ENCODE measurements at places on chromosomes 5 and 9.

DNA sequence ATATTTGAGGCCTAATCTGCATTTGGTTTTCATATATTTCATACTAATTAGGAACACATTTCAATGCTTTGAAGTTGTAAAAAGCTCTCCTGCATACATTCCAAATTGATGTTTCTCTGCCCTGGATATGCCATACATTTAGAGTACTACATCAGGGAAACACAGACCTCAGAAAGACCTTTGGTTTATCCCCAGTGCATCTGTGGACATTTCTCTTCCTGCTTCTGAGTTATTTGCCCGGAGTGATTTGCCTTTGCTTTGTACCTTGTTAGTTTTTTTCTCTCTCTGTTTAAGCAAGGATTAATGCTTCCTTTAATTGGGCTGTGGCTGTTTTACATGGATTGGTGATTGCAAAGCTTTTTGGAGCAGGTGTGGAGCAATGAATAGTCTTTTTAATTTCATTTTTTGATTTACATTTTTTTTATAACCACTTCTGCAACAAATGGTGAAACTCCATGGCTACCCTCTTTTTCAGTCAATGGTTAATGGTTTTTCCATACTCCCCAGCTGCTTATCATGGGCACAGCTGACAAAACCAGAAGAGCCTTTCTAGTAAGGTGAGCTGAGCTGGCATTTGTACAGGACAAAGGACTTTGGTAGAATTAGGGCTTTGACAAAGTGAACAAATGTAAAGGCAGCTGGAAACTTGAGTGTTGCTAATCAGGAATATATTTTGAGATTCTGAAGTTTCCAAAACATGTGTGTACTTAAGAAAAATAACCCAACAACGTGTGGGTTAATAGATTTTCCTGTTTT is 54.2 kb downstream of the ZSWIM6 start:
- no peak for DNase-seq

DNA sequence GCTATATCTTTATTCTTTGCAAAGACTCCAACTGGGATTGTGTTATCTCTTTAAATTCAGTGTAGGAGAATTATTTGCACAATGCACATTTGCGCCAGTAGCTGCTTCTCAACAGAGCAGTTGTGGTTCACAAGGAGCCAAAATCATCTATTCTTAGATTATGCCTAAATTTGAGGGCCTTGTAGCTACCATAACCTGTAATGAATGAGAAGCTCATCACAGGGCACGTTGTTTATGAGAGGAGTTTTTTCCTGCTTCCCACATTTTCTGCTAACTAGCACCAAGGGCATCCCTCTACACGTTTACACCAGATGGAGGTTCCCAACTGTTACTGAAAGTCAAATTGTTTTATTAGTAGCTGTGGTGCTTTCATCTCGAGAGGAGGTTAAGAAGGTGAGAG is 322.4 kb downstream of the TMEM161B start:
- DNase-seq: no peak

DNA sequence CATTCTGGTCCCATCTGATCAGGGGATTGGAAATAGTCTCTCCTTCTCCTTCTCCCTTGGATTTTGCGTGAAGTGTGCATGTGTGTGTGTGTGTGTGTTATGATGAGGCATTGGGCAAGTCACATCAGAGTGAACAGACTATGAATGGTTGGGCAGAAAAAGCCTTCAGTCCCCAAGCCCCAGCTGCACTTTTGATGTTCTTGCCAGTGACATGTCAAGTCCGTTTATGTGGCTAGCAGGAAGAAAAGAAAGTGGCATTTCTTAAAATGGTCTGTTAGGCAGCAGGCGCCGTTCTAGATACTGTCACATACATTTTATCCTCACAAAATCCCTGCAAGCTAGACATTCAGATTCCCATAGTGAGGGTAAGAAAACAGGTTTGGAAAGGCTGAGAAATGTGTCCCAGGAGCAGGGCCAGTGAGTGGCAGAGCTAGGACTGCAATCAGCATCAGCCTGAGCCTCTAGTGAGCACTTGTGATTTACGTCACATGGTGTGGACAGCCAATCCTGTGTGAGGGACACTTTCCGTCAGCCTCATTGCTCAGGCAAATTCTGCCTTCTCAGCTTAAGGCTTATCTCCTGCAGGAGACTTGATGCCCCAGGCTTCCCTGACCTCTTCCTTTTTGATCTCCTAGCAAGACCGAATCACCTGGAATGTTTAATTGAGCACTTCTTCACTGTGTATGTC is 60.4 kb downstream of the GLRA1 start:
- DNase-seq: no peak

GRCh38 chr5:156124708-156125107 is 202.3 kb upstream of the SGCD start:
- DNase-seq: no peak

DNA sequence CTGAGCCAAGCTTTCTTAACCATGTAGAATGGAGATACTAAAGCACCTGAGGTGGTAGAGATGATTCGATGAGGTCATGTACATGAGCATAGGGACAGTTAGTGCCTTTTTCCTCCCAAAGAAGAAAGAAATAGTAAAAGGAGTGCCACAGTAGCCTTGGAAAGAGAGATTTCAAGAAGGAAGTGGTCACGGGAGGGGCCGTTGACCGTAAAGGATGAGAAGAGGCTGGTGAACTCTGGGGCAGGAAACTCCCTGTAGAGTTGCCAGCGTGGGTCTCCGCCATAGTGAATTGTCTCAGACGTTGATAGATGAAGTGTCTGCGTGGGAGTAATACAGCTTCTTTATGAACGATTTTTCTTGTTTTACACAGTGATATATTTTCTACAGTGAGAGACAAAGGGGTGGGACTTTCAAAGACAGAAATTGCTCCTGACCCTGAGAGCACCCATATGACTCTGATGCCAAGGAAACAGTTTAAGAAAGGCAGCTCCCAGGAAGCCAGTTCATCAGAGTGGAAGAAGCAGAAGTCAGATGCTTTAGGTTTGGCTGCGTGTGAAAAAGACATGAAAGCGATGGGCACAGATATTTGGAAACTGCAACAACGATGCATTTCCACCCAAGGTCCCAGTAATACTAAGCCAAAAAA is 41.3 kb downstream of the UGCG start:
- DNase-seq: no peak

GRCh38 chr5:124912638-124913328 is 166.3 kb upstream of the ZNF608 start:
- no peak for DNase-seq

- no peak for DNase-seq
These were observed 12.3 kb downstream of the IFNA21 start for GRCh38 chr9:21154018-21154608.

GRCh38 chr5:136979131-136979530 is 520.0 kb downstream of the SPOCK1 start:
- DNase-seq: no peak

DNA sequence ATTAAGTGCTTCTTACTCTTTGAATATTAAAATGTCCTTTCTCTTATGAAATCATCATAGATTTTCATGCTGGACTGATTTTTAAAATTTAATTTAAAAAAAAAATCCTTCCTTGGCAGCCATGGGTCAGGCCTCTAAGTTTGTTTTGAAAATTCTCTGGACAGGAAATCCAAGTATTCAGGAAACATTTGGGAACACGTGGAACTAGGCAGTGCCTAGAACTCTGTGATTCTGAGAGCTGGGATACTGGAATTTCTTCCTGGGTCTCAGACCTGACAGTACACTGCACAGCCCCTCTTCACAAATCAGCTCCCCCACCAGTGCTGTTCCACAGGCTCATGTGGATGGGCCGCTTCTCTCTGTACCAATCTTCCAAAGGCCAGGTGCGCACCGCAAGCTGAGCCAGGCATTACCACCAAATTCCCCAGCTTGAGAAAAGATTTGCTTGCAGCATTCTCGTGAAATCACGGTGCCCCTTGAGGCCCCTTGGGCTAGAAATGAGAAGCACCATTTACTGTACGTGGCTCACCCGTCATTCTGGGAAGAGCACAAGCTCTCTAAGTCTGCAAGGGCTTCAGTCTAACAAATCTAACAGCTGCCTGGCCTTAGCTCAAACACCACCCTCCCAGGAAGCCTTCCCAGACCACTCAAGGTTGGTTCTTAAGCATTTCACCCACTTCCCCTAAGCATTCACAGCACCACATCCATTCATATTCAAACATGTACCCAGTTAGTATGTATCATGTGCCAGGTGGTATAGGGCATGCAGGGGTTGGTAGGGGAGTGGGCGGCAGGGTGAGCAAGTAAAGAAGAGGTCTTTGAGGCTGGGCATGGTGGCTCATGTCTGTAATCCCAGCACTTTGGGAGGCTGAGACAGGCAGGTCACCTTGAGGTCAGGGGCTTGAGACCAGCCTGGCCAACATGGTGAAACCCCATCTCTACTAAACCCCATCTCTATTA is 26.5 kb downstream of the B4GALT1 start:
- no peak for DNase-seq

DNA sequence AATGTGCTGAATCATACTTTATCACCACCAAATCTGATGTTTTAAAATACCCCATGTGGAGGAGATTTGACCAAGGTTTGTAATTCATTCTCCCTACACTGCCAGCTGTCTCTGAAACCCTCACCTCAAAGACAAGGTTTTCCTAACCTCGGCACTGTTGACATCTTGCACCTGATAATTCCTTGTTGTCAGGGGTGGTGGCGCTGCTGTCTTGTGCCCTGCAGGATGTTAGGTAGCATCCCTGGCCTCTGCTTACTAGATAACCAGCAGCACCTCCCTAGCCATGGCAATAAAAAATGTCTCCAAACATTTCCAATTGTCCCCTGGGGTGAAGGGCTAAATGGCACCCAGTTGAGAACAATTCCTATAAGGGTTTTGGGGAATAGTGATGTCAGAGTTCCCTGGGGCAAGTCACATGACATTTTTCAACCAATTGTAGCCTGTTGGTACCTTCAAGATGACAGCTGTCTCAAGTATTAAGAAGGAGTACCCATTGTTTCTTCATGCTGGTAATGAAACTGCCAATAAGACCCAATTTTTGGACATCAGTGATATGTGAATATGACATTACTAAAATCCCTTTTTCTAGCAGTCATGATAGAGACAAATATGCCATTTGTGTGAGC is 160.6 kb upstream of the PLCXD3 start:
- no peak for DNase-seq

- DNase-seq: no peak
These were observed 19.0 kb upstream of the LPCAT1 start for GRCh38 chr5:1542781-1543180.

GRCh38 chr9:124483481-124483880 is 23.7 kb downstream of the NR5A1 start:
- no peak for DNase-seq

DNA sequence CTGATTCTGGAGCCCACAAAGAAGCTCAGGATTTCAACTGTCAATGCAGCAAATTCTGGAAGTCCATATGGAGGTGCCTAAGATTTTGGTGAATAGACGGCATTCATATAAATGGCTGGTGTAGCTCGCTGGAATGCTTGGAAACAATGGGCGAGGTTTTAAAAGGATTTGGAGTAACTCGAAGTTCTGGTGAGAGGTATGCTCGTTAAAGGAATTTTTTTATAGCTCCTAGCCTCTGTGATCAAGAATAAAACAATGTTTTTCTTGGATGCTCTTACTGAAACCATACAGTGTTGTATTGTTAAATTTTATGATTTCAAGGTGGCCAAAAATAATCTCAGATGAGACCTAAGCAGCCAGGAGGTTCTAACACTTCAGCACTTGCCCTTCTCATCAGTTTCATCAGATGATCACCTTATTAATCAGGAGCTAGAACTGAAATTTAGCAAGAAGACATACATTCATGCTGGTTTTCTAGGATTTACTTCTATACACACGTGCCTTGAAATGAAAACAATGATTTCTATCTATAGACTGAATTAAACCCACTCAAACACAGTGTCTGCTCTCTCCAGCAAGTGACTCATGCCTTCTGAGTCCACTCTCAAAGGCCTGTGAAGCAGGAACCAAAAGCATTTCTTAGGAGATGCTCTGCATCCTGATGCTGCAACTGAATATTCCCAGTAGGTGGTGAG is 79.2 kb downstream of the OTULIN start:
- DNase-seq: no peak

DNA sequence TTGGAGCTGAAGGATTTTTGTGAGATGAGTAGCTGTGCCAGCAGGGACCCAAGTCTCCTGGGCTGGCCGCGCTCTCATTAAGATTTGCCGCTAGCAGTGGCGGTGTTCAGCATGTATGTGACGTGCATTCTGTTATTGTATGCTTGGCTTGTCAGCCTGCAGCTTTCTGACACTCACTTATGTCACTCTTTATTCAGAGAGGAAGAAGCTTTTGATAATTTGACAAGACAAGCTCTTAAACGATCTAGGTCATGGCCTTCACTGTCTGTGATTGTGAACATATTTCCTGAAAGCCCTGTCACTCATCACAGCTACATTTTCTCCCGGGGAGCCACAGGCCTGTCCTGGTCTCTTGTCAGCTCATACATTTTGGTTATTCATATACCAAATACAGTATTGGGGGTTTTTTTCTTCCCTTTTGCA is 98.2 kb upstream of the GRHPR start:
- DNase-seq: no peak

- DNase-seq: no peak
These were observed 8.0 kb upstream of the ZNF366 start for GRCh38 chr5:72515211-72515610.

GRCh38 chr9:134291961-134292871 is 34.0 kb upstream of the RXRA start:
- no peak for DNase-seq

DNA sequence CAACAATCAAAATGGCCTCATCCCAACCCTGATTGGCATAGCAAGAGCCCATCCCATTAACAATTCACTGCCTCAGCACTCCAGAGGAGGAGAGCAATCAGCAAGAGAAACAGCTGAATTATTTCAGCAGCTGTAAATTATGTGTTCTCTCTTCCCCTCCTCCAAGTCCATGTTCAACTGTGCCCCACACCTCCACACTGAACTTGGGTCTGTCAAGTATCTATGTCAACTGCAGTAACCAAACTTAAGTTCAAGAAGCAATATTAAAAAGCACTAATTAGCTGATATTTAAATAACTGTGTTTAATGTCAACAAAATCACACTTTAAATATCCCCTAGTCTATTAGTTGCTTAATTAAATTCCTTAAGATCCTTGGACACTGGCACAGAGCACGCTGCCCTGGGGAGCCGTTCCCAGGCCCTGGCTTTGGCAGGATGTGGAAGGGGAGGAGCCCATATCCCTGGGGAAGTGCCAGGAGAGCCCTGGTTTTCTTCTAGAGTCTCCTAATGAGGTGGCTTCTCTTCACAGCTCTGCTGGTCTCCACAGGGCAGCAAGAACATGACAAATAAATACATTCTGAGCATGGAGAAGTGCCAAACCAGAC is 50.6 kb downstream of the SIL1 start:
- DNase-seq: no peak

DNA sequence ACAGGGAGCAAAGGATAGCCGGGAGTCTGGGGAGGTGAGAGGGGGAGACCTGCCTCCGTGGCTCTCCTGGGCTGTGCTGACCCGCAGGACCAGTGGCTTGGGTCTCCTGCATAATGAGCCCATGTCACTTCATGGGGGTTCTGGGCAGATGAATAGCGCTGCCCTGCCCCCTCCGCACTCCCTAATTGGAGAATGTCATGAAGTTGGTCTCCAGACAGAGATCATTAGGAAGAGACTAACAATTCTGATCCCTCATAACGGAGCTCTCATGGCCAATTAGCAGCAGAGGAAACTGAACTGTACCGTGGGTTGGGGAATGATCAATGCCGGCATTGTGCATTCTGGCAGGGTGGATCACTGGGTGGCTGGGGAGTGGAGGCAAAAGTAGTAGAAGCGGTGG is 186.1 kb downstream of the FSTL4 start:
- no peak for DNase-seq

- no peak for DNase-seq
These were observed 1080.6 kb upstream of the CDH6 start for GRCh38 chr5:30112867-30113266.

- DNase-seq: no peak
These were observed 606 bp downstream of the EEIG1 start for GRCh38 chr9:127980060-127980705.

GRCh38 chr5:73493421-73493820 is 4.8 kb upstream of the BTF3 start:
- DNase-seq: no peak

Data from brain pericyte (primary cell).